Activated naive CD4-positive, alpha-beta T cell treated with anti-CD3 and anti-CD28 coated beads, Interleukin-2, amount 10 ng/mL, durations not matched to agents 7 days and 5 days (primary cell): ENCODE measurements at places on chromosomes 4 and X.

- DNase-seq, result no peak
These were observed 54.0 kb upstream of the PRDM8 start for GRCh38 chr4:80143307-80143679.

DNA sequence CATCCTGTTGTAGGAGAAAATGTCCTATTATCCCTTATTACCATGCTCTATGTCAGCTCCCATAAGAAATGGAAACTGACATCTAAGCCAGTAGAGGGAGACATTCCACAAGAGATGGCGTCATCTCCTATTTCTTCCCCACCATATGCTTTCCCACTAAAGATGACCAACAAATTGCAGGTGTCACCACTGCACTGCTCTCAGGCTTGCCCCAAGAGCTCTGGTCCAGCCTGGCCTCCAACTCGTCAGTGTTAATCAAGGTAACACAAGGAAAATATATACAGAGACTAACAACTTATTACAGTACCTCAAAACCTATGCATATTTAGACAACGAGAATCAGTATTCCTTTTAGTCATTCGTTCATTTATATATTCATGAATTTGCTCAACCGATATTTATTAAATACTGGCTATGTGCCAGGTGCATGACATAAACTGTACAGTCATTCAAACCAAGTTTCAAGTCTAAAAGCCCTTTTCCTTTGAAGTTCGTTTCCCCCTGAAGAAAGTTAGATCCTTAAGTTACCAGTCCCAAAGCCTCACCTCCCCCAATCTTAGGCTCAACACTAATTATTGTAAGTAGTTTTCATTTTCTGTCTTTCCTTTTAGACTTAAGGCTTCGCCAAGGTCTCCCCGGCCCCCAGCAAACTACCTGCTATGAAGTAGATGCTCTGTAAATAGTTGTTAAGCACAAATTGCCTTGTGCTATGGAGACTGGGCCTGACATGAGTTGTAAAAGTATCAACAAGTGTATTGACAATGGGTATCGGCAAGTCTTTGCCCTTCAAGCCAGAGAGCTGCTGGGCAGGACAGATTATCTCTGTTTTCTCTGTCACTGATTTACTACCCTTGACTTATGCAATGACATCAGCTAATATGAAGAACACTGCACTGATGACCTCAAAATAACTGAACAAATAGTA, 3.1 kb upstream of the FGB start:
- peak; percentile 29 for DNase-seq

DNA sequence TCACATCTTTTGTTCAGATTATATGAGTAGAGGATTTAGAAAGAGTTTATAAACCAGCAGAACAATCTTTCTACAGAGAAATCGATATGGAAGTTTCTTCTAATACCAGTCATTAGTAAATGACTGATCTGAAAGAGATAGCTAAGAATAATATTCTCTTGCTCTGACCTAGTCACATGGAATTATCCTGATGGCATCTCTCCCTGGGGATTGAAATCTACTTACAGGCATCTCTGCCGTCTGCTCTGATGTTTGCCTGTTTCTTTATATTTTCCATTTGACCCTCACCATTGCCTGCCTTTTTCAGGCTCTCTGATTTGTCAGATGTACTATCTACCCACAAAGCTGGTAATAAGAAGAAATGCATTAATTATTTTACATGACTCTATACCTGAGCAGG, 1157.3 kb downstream of the PCDH7 start:
- no peak for DNase-seq

DNA sequence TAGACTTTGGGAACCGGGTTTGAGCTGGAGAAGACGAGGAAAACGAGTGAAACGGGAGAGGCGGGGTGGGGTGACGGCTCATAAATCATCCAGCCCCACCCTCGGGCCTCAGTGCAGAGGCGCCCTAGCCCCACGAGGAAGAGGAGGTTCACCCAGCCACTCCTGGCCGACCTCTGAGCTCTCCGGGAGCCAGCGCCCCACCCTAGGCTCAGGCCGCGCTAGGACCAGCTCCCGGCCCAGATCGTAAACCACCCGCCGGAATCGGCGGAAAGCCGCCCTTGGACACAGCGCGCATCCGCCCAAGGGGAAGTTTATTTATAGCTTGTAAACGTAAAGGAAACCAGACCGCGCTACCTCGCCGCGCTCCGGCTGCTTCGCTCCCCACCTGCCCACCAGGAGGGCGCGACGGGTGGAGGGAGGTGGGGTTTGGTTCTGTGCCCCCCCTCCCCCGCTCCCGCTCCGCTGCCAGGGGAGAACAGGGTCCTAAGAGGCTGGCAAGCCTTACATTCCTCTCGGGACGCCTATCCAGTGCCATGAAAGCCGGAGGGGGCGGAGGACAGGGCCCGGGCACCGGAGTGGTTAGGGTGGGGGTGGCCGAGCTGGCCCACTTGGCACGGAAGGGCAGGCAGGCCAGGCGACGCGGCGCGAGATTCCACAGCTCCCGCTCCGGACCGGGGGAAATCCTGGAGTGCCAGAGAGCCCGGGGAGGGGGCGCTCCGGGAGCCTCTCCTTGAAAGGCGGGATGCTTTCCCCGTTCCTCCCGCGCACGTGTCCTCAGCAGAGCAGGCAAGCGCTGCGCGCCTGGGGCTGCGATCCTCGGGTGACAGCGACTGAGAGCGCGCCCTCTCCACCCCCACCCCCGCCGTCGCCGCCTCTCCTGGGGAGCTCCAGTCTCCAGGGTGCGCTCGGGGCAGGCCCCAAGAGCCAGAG, 84.2 kb downstream of the BCOR start:
- DNase-seq, result peak; percentile 69
